Stimulated activated CD8-positive, alpha-beta memory T cell treated with anti-CD3 and anti-CD28 coated beads, Interleukin-15, amount 100 ng/mL, for 24 hours (primary cell): ENCODE measurements at places on chromosomes 2 and 18.

DNA sequence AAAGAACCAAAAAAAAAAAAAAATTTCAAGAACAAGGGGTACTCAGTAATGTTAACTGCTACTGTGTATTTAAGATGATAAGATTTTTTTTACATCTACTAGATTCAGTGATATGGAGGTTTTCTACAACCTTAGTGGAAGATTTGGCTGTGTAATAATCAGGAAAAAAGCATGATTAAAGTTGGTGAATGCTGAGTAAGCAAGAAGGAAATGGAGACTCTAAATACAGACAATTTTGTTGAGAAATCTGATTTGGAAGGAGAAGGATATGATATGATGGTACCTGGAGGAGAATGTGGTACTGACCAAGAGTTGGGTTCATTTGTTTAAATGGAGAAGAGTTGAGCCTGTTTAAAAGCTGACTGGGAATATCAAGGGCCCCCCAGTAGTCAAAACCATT, 125.1 kb downstream of the WDPCP start:
- DNase-seq, result no peak

- no peak for DNase-seq
These were observed 12.0 kb upstream of the ARHGAP15 start for GRCh38 chr2:143117225-143117624.

DNA sequence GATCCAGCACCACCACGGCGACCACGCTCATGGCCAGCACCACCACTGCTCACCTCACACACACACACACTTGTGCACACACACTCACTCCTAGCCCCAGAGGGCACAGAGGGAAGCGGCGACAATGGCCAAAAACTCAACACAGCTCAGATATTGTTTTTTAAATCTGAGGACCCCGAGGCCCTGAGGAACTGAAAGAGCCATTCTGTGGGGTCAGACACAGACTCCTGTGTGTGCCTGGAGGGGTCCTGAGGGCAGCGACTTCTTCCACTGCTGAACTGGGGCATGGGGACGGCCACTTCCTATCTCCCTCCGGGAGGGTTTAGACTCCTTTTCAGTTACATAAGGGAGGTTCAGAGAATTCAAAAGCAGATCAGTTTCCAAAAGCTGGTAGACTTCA, 116.6 kb upstream of the PXDN start:
- no peak for DNase-seq

GRCh38 chr2:168461942-168462331, 5.9 kb downstream of the CERS6 start:
- DNase-seq, result no peak

GRCh38 chr2:100228967-100229366, 86.6 kb upstream of the AFF3 start:
- DNase-seq, result no peak

- DNase-seq, result no peak
These were observed 585.9 kb upstream of the SYT4 start for GRCh38 chr18:43863180-43863579.

DNA sequence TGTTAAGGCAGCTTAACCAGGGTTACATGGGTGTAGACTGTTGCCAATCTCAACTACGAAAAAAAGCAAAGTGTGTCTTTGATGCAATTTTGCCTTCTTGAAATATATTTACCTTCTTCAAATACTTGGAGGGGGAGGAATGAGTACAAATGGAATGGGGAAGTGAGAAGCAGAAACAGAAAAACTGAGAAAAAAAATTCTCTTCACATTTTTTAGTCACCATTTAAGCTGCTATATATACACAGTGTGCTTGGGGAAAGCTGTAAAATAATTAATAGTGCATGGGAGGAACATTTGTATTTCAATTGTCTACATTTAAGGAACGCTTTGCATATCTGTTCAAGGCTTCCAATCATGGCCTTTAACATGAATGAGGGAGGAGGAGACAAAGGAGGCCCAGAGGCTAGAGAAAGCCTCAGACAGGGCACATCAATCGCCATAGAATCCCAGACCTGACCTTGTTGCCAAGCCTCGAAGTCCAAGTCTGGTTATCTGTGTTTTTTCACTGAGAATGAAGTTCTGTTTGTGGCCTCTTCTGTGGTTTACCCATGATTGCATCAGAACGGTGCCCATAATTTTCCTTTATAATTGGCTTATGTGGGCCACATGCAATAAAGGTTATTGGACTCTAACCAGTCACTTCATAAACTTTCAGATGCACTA, 158.6 kb downstream of the PIK3C3 start:
- no peak for DNase-seq

DNA sequence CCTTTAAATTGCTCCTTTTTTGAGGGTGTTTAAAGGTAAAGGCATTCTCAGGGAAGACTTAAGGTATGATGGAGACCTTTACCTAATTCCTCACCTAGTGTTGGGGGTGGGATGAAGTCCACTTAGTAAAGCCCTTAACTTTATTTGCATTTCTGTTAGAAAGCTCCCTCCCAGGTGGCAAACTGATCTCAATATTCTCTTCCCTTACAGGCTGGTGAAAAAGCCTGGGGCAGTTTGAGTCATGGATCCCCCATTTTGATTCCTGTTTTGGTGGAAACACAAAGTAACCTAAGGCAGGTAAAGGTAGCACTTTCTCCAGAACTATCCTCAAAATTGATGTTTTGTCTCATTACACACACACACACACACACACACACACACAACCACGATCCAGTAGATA, 33.8 kb upstream of the HNRNPA3 start:
- DNase-seq, result no peak

DNA sequence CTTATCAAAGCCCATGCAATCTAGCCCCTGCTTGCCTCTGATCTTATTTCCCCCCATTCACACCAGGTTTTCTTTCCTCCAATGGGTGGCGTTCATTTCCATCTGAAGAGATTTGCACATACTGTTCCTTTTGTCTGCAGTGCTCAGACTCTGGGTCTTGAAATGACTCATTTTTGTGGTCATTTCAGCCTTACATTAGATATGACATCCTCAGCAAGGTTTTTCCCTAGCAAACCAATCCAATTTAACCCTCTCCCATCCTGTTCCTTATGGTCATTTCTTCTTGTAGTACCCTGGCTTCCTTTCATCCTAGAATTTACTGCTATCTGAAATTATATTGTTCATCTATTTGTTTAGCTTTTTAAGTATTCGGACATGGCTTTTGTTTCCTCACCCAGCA, 42.5 kb upstream of the SCN1A start:
- DNase-seq, result no peak

- DNase-seq, result no peak
These were observed 177.9 kb downstream of the CYRIA start for GRCh38 chr2:16487686-16488085.
